ENCODE measurements at places on chromosomes 3 and 15.

- no peak overlapping the region for H3K27ac ChIP-seq
- H3K4me3 ChIP-seq, result no peak overlapping the region
- peaks cover 18% of the 10 kb centered on the region for H3K27me3 ChIP-seq
- no peaks in the 10 kb centered on the region for H3K4me1 ChIP-seq
Observed at GRCh38 chr15:72824781-72825180, 41.2 kb upstream of the ADPGK start.

- no peaks in the 10 kb centered on the region for H3K4me1 ChIP-seq
- no peak for DNase-seq
Observed at GRCh38 chr3:15743587-15744009, 54.2 kb downstream of the ANKRD28 start.

DNA sequence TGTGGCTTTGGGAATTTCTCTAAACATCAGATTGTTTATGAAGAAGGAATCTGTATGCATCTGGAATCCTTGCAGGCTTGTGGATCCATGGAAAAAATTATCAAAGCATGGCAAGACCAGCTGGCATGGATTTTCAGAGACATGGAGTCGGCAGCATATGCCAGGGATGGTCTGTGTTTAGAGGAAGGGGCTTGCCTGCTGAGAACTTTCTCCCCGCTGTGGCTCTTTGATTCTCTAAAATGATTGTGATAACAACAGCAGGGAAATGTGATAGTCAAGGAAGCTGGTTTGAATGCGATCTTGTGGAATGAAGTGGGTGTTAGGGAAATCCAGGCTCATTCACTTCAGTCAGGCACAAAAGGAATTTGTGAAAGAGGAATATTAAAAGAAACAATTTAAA, 245.7 kb upstream of the THRB start:
- DNase-seq, result no peak
- no peak overlapping the region for H3K4me3 ChIP-seq

DNA sequence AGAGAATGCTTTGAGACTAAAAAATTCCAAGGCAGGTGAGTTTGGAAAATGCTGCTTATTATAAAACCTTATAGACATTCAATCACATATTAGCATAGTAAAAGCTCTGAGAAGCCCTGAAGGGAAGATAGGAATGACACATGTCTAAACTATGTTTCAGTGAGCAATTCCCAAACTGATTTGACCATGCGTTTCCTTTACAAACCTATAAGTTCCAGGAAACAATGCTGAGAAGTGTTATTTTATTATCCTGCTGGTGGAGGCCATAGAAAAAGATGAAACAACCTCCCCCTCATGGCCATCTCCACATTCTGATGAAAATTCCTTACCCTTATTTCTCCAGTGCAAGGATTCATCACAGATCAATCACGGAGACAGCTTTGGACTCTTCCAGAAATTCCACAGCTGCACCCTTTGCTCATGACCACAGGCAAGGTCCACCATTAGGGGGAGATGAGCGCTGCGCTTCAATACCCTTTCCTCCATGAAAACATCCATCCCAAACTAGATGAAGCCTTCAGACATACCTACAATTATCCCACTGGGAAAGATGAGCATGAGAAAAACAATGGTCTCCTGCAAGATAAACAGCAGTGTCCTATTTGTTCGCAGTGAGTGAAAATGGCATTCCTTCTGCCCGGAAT, 372.1 kb downstream of the MAGI1 start:
- no peaks in the 10 kb centered on the region for H3K4me1 ChIP-seq
- no peak overlapping the region for H3K4me3 ChIP-seq
- no peaks in the 10 kb centered on the region for H3K36me3 ChIP-seq
- no peak overlapping the region for H3K27ac ChIP-seq

DNA sequence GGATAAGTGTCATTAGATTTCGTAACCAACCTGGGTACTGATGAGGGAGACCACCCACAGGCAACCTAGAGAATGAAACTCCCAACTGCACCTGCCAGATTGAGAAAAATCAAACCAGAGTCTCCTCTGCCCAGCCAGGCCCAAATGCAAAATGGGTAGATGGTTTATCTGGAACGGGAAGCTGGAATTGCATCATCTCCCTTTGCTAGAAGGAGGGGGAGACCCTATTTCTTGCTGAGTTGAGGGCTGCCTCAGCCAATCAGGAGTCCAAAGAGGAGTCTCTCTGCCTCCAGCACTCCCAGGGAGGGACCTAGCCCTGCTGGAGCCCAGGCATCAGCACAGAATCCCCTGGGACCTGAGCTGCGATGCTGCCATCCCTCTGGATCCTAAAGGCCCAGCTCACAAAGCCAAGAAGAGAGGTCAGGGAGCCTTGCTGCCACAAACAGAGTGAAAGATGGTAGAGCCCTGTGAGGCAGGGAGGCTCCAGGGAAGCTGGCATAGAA, 8.1 kb downstream of the RMDN3 start:
- no peak for DNase-seq
- no peak overlapping the region for H3K27ac ChIP-seq
- H3K27me3 ChIP-seq, result no peaks in the 10 kb centered on the region
- no peaks in the 10 kb centered on the region for H3K4me1 ChIP-seq
- no peak overlapping the region for H3K4me3 ChIP-seq

GRCh38 chr3:49428752-49429080, 408 bp downstream of the NICN1 start:
- H3K4me3 ChIP-seq, result peak overlapping the region; percentile 78
- H3K27me3 ChIP-seq, result no peaks in the 10 kb centered on the region
- H3K36me3 ChIP-seq, result peaks cover 26% of the 10 kb centered on the region
- peak overlapping the region; percentile 95 for H3K27ac ChIP-seq
- DNase-seq, result no peak

DNA sequence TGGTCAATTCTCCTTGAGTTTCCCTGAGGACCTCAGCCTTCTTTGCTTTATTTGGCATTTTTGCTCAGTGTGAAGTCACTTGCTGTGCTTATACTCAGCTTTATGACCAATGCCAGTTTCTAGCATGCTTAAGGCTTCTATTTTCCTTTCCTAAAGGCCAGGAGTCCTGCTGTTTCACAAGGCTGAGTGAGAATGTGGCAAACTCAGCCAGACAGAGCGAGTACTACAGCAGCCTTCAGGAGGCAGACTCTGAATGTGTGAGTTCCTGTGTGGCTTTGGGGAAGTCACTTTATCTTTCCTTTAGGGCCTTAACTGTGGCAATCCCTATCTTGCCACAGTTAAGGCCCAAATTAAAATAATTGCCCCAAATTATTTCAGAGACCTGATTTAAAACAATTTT, 213.2 kb upstream of the MRPL3 start:
- peaks cover 4% of the 10 kb centered on the region for H3K4me1 ChIP-seq
- H3K27me3 ChIP-seq, result no peaks in the 10 kb centered on the region
- H3K27ac ChIP-seq, result no peak overlapping the region
- no peak for DNase-seq
- H3K36me3 ChIP-seq, result no peaks in the 10 kb centered on the region
- no peak overlapping the region for H3K4me3 ChIP-seq

DNA sequence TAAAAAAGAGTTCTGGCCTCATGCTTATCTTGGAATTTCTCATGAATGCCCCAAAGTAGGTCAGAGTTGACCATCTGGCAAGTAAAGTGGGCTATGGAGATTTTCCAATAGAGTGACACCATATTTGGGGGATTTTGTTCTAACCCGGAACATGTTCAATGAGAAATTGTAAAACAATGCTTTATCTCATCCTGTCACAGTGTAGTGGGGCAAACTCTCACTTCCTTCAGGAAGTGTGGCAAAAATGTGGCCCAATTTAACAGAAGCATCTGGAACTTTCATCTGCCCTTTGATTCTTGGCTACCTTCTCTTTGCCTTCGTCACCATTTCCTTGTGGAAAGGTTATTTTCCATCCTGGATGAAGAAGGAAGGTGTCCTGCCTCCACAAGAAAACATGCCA, 70.8 kb downstream of the ADAMTS9 start:
- H3K4me1 ChIP-seq, result no peaks in the 10 kb centered on the region
- no peak overlapping the region for H3K4me3 ChIP-seq
- peak overlapping the region; percentile 24 for H3K27ac ChIP-seq
- H3K27me3 ChIP-seq, result no peaks in the 10 kb centered on the region
- no peaks in the 10 kb centered on the region for H3K36me3 ChIP-seq

DNA sequence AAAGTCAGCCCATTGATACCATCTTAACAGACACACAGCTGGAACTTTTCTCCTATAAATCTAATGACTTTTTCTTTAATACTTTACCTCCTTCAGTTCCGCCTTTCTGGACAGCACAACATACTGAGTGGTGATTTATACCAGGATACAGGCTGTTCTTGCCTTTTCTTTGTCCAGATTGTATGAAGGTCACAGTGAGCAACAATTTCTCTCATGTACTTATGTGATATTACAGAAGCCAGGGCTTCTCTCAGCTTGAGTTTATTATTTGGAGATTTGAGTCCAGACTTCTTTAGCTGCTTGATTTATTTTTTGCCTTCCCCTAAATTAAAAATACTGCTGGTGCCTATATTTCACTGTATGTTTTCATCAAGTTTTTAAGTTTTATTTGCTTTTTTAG, 976.0 kb downstream of the ROBO2 start:
- no peak overlapping the region for H3K27ac ChIP-seq
- H3K27me3 ChIP-seq, result no peaks in the 10 kb centered on the region
- H3K4me1 ChIP-seq, result no peaks in the 10 kb centered on the region
- no peaks in the 10 kb centered on the region for H3K36me3 ChIP-seq
- DNase-seq, result no peak

GRCh38 chr15:31458596-31459399, 132.2 kb downstream of the KLF13 start:
- H3K4me1 ChIP-seq, result peaks cover 13% of the 10 kb centered on the region
- DNase-seq, result no peak
- peak overlapping the region; percentile 50 for H3K27ac ChIP-seq
- no peaks in the 10 kb centered on the region for H3K36me3 ChIP-seq
- H3K27me3 ChIP-seq, result no peaks in the 10 kb centered on the region
- no peak overlapping the region for H3K4me3 ChIP-seq

- DNase-seq, result no peak
- H3K4me3 ChIP-seq, result no peak overlapping the region
- no peaks in the 10 kb centered on the region for H3K36me3 ChIP-seq
- H3K4me1 ChIP-seq, result no peaks in the 10 kb centered on the region
- no peak overlapping the region for H3K27ac ChIP-seq
- H3K27me3 ChIP-seq, result no peaks in the 10 kb centered on the region
Observed at GRCh38 chr3:146972726-146973125, 367.6 kb upstream of the PLSCR5 start.

DNA sequence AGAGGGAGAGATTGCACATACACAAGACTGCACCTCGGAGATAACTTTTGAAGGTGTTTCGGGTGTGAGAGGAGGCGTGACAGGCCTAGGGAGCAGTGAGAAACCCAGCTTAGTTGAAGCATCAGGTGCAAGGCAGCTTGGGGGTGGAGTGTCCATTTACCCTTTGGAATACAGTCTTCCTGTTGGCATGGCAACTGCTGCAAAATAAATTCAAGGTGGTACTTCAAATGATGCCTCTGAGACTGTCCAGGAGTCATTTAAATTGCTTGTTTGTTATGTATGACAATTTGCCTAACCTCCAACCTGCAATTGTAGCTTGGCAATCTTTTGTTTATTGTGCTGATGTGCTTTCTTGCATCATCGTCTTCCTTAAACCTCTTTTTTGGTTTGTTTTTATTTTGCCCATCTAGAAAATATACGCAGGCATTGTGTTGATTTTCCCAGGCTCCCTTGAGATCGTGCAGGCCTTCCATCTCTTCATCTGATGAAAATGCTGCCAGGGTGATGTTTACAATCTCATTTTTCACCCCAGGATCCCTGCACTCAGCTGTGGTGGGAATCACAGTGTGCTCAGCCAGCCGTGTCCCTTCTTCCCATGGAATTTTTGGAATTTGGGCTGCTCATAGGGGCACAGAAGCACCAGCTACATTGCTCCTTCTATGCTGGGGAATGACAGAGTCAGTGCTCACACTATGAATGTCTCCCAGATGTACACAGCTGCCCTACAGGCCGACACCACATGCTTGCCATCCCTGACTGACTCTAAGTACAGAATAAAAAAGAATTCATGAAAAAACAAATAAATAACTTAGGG, 583.1 kb upstream of the CFAP20DC start:
- no peak for DNase-seq
- no peaks in the 10 kb centered on the region for H3K4me1 ChIP-seq
- H3K27ac ChIP-seq, result peak overlapping the region; percentile 19
- H3K27me3 ChIP-seq, result no peaks in the 10 kb centered on the region
- no peaks in the 10 kb centered on the region for H3K36me3 ChIP-seq

DNA sequence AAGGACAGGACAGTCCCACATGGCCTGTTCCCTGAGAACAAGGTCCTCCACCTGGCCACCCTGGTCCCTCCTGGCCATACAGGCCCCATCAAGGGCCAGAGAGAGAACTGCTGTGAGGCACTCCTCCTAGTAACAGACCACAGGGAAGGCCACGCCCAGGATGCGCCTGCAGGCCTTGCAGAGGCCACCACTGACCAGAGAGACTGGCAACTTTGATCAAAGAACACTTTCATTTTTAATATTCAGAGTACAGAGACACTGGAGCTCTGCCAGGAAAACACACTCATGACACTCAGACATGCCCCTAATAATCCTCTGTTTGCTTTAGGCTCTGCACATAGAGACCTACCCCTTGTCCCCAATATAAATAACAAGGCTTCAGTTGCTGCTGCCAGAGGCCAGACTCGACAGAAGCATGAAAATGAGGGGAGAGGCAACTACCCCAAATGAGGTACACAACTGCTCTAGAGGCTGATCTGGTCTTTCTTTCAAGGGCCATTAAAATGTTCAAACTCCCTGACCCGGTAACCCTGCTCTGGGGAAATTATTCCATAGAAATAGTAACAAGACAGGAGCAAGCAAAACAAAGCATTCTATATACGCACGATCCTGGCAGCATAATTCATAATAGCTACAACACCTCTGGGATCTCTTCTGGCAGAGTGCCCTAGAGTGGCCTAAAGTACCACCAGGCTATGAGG, 44.8 kb downstream of the CCDC12 start:
- DNase-seq, result no peak
- no peaks in the 10 kb centered on the region for H3K27me3 ChIP-seq
- H3K36me3 ChIP-seq, result no peaks in the 10 kb centered on the region
- H3K4me1 ChIP-seq, result peaks cover 100% of the 10 kb centered on the region

DNA sequence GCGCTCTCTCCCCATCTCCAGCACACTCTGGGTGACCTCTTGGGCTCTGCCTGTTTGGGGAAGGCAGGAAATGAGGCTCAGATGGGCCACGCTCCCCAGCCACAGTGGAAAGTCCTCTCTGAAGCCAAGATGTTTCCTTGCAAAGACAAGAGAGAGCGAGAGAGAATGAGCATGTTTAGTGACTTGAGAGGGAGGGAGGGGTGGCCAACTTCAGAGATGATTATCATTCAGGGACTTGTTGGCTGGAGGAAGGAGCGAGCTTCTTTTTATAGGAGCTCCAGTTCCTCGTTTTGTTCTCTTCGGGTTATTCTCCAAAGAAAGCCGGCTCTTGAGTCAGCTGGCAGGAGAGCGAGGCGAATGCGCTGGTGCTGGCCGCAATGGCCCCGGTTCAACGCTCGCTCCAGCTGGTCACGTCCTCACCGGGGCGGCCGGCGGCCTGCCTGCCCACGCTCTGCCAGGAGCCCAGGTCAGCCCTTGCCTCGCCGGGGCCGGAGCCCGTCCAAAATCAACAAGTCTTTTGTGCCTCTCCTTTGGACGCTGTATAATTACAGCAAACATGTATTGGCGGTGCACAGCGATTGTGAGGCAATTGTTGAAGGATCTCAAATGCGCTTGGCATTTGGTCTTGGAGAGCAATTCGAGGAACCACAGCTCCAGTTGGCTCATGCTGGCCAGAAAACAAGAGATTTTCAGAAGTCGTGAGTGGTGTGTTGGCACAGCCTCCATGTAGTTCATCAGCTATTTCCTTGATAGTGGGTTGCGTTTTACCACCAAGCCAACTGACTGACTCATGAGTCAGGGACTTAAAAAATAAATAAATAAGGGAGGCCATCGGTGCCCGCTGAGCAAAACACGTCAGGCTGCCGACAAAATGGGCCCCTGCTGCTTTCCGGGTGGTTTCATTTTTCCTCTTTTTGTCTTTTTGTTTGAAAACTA, 288.6 kb downstream of the UACA start:
- H3K4me3 ChIP-seq, result peak overlapping the region; percentile 28
- no peaks in the 10 kb centered on the region for H3K36me3 ChIP-seq
- DNase-seq, result no peak
- peak overlapping the region; percentile 79 for H3K27ac ChIP-seq
- no peaks in the 10 kb centered on the region for H3K27me3 ChIP-seq

Measured in esophagus squamous epithelium (tissue), 5 donors.